Keratinocyte (primary cell): ENCODE measurements at places on chromosomes 4 and X. TPM values are rescaled to one million over a fixed set of nuclear protein-coding genes. Genes with fewer than 3 reads are reported as not detected.

DNA sequence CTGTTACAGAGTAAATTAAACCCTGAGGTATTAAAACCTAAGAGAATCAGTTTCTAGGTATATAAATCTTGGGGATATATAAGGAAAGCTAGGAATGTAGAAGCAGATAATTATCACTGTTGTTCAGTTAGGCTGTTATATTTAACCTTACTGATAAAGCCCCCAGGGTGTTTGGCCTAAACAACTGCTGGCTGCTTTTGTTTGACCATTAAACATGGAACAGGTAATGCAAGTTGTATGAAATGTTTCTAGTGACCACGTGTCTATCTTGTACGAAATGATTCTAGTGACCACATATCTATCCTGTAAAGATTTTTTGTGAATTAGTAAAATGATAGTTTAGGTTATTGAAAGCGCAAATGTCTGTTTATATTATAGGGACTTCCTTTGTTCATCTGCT lies 52.6 kb downstream of the SGMS2 start:
- H3K4me3 ChIP-seq: no peak overlapping the region
- H3K36me3 ChIP-seq: no peaks in the 10 kb centered on the region
- H3K4me1 ChIP-seq: peaks cover 7% of the 10 kb centered on the region
- no peak overlapping the region for H3K27ac ChIP-seq
- H3K27me3 ChIP-seq: no peaks in the 10 kb centered on the region

GRCh38 chr4:119774840-119775239 lies 146.2 kb upstream of the PDE5A start:
- no peaks in the 10 kb centered on the region for H3K4me1 ChIP-seq
- H3K4me3 ChIP-seq: no peak overlapping the region
- no peak overlapping the region for H3K27ac ChIP-seq
- no peaks in the 10 kb centered on the region for H3K27me3 ChIP-seq

DNA sequence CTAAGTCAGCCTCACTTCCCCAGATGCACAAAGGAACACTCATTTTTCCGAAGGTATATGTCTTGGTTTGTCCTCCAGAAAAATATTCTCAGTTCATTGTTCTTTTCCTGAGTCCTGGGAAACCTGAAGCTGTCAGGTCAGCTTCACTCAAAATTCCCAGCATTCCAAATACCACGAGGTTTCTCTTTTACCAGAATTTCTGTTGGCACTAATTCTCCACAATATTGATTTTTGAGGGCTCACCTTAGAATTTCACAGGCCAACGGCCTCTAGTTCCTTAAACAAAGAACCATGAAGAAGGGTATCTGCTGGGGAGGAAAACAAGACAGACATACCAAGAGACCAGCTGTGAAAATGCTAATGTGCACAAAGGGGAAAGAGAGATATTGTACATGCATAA lies 8.0 kb upstream of the MAGEB5 start:
- no peaks in the 10 kb centered on the region for H3K4me1 ChIP-seq
- no peak overlapping the region for H3K4me3 ChIP-seq
- DNase-seq: no peak
- no peaks in the 10 kb centered on the region for H3K27me3 ChIP-seq
- no peaks in the 10 kb centered on the region for H3K36me3 ChIP-seq

GRCh38 chr4:81343536-81343935 lies 128.2 kb downstream of the RASGEF1B start:
- DNase-seq: no peak

- H3K27me3 ChIP-seq: no peaks in the 10 kb centered on the region
- H3K36me3 ChIP-seq: no peaks in the 10 kb centered on the region
- H3K4me3 ChIP-seq: no peak overlapping the region
- no peak overlapping the region for H3K27ac ChIP-seq
- no peak for DNase-seq
Observed at GRCh38 chr4:101258883-101259282, 88.4 kb downstream of the PPP3CA start.

DNA sequence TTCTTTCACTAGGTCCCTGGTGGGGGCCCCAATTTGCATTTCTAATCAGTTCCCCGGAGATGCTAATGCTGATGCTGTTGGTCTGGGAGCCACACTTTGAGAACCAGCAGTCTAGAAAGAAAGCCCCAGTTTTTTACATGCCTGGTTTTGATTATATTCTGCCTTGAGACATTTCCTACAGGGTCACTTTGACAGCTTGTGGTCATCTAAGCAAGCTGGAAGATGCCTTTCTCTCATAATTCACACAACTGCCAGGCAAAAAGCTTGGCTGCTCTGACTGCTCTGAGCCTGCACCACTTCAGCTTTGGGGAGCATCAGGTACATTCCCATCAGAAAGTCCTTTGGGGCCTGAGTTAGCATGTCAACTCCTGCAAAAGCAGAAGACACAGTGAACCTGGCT lies 5.9 kb upstream of the PLAC1 start:
- H3K27me3 ChIP-seq: no peaks in the 10 kb centered on the region
- H3K4me3 ChIP-seq: no peak overlapping the region
- no peaks in the 10 kb centered on the region for H3K36me3 ChIP-seq
- peaks cover 3% of the 10 kb centered on the region for H3K4me1 ChIP-seq
- no peak overlapping the region for H3K27ac ChIP-seq

- H3K36me3 ChIP-seq: no peaks in the 10 kb centered on the region
- no peak for DNase-seq
- H3K27ac ChIP-seq: peak overlapping the region; percentile 73
- H3K4me1 ChIP-seq: peaks cover 26% of the 10 kb centered on the region
Observed at GRCh38 chr4:158811704-158812103, 42.9 kb downstream of the FNIP2 start.

DNA sequence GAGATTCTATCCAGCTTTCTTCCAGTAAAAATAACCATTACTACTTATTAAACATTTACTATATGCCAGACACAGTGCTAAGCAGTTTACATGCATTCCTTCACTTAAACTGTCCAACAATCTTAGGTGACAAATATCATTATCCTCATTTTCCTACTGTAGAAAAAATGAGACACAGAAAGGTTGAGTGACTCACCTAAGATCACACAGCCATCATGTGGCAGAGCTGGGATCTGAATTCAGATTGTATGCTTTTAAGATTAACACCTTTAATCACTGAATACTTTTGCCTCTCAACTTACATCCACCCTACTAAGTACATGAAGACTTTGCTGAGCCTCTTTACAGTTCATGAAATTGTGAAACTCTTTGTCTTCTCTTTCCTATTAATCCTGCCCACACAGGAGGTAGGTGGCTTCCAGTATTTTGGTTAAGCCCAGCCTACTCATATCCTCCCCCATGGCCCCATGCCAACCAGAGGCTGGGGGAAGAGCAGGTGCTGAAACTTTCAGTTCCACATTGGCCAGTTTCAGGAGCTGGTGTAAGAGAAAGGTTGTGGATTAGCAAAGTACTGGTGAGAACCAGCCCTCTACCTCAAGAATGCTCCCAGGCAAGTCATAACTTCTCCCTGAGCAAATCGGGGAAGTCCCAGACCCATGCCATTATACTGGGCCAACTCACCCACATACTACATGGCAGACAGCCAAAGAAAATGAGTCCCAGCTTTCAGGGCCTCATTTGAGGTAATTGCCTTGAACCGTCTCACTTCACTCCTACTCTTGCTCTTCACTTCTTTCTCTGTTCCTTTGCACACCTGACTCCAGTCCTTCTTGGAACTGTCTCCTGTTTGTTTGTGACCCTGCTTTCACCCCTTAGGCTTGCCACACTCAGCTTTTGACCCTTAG lies 211.1 kb downstream of the GUCY2F start:
- H3K4me1 ChIP-seq: peaks cover 23% of the 10 kb centered on the region
- H3K4me3 ChIP-seq: no peak overlapping the region
- no peaks in the 10 kb centered on the region for H3K36me3 ChIP-seq
- no peak overlapping the region for H3K27ac ChIP-seq

DNA sequence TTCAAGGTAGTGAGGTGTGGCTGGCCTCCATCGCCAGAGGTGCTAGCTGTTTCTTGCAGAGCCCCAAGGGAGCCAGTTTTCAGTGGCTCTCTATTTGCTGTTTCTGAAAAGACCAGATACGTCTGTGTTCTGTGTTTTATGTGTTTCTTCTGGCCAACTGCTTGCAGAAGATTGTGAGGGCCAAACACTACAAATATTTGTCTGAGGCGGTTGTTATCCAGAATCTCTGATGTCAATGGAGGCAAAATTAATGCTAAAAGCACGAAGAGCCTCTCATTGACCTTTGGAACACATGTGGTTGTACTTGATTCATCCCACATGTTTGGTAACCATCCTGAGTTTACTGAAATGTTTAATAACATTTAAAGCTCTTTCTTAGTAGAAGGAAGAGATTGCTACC lies 113.9 kb downstream of the CT47B1 start:
- H3K27ac ChIP-seq: no peak overlapping the region
- DNase-seq: no peak
- no peaks in the 10 kb centered on the region for H3K36me3 ChIP-seq
- no peak overlapping the region for H3K4me3 ChIP-seq

DNA sequence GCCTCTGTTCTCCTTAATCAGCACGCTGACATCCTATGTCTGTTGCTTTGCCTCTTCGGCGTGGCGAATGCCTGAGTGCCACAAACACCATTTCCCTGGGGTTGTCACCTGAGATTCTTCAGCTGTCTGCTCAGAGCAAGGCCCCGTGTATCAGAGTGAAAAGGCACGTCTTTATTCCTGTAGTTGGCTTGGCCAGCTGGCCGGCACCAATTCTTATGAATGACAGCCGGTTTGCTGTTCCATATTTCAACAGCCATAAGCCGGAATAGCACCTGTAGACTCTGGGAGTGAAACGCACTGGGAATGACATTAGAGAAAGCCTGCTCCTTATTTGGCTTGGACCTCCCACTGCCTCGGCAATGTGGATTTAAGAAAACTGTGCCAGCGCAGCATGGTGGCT lies 89.3 kb downstream of the MGST2 start:
- H3K4me3 ChIP-seq: no peak overlapping the region
- no peak for DNase-seq
- H3K27me3 ChIP-seq: no peaks in the 10 kb centered on the region
- H3K27ac ChIP-seq: no peak overlapping the region
- H3K36me3 ChIP-seq: no peaks in the 10 kb centered on the region

DNA sequence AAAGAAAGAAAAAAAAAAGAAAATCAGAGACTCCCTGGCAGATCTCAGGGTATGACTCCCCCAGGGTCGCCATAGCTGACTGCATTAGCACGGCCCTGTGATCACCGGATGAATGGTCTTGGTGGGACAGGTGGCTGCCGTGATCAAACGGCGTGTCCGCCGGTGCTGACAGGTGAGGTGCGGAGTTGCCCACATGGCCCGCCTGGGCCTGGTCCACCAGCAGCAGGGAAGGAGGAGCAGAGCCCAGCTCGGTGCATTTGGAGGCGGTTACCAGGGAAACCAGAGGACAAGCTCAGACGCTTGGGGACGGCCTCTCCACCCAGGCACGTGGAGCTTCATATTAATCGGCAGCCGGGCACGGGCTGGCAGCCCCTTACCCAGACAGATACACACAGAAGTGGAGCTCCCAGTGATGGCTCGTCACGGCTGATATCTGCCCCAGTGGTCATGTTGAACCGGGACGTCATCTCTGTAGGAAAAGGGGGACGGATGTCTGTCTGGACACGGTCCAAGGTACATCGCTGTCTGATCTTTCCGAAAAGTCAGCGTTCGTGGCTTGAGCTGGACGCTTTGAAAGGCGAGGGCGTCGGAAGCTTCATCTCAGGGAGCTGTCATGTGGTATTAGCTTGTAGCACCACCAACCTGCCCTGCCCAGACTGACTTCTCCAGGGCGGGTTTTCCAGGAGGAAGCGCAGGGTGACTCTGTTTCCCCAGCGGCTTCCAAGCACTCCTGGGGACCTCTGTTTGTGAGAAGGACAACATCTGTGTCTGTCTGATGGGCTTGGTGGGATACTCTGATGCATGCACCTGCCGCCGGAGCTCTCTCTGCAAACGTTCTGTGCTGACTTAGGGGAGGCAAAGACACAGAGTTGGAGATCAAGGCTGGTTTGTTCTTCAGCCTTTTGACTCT lies 180.7 kb downstream of the CRLF2 start:
- DNase-seq: no peak
- no peaks in the 10 kb centered on the region for H3K36me3 ChIP-seq
- no peaks in the 10 kb centered on the region for H3K4me1 ChIP-seq
- no peak overlapping the region for H3K4me3 ChIP-seq

DNA sequence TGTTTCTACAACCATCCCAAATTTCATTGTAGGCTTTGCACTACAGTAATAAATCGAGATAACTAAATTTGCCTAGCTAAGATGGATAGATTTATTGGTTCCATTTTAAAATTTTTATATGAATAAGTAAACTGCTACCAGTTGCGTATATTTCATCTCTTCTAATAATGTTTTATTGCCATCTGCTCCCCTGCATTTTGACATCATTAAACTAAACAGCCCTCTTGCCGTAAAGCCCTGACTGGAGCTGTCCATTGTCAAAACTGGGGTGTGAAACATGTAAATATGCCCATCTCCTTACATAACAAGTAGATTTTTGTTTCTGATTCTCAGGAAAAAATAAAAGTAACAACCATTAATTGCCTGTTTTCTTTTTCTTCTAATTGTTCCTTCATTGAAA lies 130.8 kb upstream of the BMPR1B start:
- no peaks in the 10 kb centered on the region for H3K4me1 ChIP-seq
- H3K27ac ChIP-seq: no peak overlapping the region
- no peak overlapping the region for H3K4me3 ChIP-seq
- no peak for DNase-seq
- H3K36me3 ChIP-seq: peaks cover 12% of the 10 kb centered on the region
- no peaks in the 10 kb centered on the region for H3K27me3 ChIP-seq

- no peak overlapping the region for H3K4me3 ChIP-seq
- DNase-seq: no peak
- H3K27ac ChIP-seq: no peak overlapping the region
- H3K4me1 ChIP-seq: no peaks in the 10 kb centered on the region
- no peaks in the 10 kb centered on the region for H3K27me3 ChIP-seq
- no peaks in the 10 kb centered on the region for H3K36me3 ChIP-seq
Observed at GRCh38 chr4:151882072-151882803, 121.4 kb upstream of the GATB start.

- H3K4me3 ChIP-seq: no peak overlapping the region
- H3K4me1 ChIP-seq: peaks cover 4% of the 10 kb centered on the region
- no peak overlapping the region for H3K27ac ChIP-seq
- no peak for DNase-seq
- H3K36me3 ChIP-seq: no peaks in the 10 kb centered on the region
Observed at GRCh38 chrX:24493740-24494581, 28.9 kb downstream of the PDK3 start.

GRCh38 chrX:149207518-149207917 lies 297.6 kb downstream of the IDS start:
- DNase-seq: no peak
- no peaks in the 10 kb centered on the region for H3K36me3 ChIP-seq
- H3K27me3 ChIP-seq: no peaks in the 10 kb centered on the region
- H3K4me3 ChIP-seq: no peak overlapping the region
- H3K27ac ChIP-seq: no peak overlapping the region
- no peaks in the 10 kb centered on the region for H3K4me1 ChIP-seq

- H3K27ac ChIP-seq: no peak overlapping the region
- no peaks in the 10 kb centered on the region for H3K27me3 ChIP-seq
- no peaks in the 10 kb centered on the region for H3K36me3 ChIP-seq
- DNase-seq: no peak
Observed at GRCh38 chr4:85556283-85556682, 81.3 kb downstream of the ARHGAP24 start.

GRCh38 chr4:90840828-90841227 lies 713.6 kb downstream of the CCSER1 start:
- H3K27me3 ChIP-seq: no peaks in the 10 kb centered on the region
- no peak overlapping the region for H3K4me3 ChIP-seq
- H3K27ac ChIP-seq: no peak overlapping the region
- H3K36me3 ChIP-seq: no peaks in the 10 kb centered on the region

The NDST3 gene
- polyA plus RNA-seq: not detected in 3 replicates

The GRIA3 gene
- 0.10 TPM in 1 of 3 replicates, not detected in the others for polyA plus RNA-seq

The CPZ gene
- polyA plus RNA-seq: not detected in 3 replicates

The CENPU gene
- polyA plus RNA-seq: 3.3 to 12.5 TPM (median 7.9 TPM) in 3 replicates

The PRAF2 gene
- 4.0 to 9.8 TPM (median 6.9 TPM) in 3 replicates for polyA plus RNA-seq

The CFI gene
- polyA plus RNA-seq: not detected in 3 replicates

The ARSH gene
- not detected in 3 replicates for polyA plus RNA-seq

The MAGED4B gene
- polyA plus RNA-seq: 0.05 to 0.14 TPM (median 0.05 TPM) in 3 replicates

The HELT gene
- not detected in 3 replicates for polyA plus RNA-seq
